Inflammatory macrophage (primary cell): ENCODE measurements at places on chromosomes 3 and 15.

DNA sequence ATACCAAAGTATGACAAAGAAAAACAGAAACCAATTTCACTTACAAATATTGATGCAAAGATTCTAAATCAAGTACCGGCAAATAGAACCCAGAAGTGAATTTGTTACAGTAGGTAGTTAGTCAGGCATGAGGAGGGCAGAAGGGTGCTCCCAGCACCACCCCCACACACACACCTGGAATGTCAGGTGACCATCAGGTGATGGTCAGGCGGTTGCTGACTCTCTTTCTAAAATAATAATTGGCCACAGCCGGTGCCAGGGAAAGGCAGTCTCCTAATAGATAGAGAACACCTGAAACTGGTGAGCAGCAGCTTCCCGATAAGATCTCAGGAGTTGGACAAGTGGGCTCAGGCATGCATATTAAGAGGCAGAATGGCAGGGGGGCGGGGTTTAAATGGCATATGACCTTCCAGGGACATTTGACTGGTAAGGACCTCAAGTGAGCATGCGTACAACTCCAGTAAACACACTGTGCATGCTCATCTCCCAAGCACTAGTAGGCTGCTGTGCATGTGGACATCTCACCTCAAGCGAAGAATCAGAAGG, 131.1 kb downstream of the ANO10 start:
- DNase-seq = no peak

GRCh38 chr3:30941342-30941741, 46.9 kb upstream of the GADL1 start:
- DNase-seq = no peak

- DNase-seq = no peak
These were observed 15.7 kb upstream of the RBP1 start for GRCh38 chr3:139555249-139555648.

DNA sequence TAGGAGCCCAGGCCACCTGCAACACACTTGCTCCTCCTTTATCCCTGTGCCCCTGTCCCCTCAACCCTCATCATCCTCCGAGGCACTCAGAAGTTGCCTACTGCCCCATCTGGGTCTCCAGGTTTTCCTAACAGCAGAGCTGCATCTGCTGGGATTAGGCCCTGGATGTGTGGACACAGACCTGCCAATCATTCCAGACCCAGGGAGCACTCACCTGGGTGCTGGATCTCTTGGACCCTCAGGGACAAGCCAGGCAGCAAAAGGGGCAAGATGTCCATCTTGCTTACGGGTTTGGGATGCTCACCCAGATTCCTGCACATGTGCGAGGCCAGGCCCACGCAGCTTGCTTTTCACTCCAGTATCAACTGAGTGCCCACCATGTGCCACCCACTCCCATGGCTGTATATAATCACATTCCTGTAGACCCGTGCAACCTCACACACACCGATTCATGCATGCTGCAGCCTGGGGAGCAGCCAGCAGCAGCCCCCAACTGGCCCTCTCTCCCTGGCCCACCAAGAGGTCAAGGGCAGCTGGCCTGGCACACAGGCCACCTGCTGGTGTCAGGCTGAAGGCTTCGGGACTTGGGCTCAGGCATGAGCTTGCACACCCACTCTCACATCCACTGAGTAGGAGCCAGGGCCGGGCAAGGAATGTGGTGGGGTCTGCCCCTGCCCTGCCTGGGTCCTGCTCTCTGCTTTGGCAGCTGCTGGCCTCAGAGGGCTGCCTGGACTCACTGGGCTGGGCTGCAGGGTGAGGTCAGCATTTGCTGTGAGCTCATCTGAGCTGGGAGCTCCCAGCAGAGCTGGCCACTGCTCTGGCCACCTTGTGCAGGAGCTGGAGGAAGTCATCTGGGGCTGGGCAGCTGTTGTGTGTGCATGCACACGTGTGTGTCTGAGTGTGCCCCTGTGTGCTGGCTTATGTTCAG, 14.9 kb downstream of the PRKCD start:
- DNase-seq = no peak

DNA sequence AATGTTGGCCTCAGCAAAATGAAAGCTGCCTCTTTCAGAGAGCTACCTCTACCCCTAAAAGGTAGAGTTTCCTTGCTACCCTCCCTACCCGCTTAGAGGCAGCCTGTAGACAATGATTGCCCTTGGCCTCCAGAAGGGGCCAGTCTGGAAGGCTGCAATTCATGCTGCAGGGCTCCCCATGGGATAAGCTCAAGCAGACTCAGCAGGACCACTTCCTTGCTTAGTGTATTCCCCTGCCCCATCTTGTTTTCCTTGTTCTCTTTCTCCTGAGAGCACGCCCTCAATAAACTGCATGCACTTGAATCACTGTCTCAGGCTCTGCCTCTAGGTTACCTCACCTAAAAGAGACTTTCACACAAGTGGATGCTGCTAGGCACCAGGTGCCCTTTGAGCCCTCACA, 134.0 kb upstream of the CTNNB1 start:
- DNase-seq = no peak

DNA sequence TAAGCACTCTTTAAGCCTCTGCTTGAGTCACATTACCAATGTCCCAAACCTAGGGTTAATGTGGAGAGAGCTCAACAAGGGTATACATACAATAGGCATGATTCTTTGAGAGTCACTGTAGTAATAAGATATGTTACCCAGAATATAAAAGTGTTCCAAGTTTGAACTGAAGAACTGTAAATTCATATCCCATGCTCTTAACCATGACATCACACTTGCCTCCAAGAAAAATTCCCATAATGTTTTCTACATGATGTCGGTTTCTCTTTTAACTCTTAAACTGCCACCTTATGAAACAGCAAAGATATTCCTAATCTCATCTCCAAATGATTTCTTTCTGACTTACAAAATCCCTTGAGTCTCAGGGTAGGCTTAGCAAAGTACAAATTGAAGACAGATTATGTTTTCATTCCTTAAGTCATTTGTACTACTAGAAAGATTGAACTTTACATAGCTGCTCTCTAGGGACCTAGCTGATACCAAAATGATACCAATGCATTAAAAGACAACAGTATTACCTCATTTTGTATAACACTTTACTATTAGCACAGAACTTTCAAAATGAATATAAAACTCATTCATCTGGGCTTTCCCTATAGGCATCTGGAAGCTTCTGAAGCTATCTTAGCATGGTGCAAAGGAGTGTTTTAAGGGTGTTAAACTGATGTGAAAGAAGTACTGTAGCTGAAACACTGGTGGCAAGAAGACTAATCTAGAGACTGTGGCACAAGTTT, 127.1 kb downstream of the KCNMB2 start:
- no peak for DNase-seq

DNA sequence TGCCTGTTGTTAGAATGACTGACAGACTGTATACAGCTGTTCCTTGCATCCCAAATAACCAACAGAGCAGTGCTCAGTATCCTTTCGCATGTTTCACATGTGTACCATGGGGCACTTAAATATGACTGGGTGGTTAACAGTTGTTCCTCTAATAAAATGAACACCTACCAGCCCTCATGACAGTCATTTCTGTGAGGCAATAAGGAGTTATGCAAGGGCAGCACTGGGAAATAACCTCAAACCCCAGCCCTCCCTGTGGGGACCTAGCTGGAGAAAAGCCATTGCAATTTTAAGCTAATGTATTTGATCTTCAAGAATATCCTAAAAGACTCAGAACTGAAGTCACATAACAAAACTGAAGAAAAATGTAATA, 7.3 kb downstream of the RFT1 start:
- peak; percentile 87 for DNase-seq

- peak; percentile 72 for DNase-seq
These were observed 1.5 kb downstream of the MSL2 start for GRCh38 chr3:136194409-136195257.

DNA sequence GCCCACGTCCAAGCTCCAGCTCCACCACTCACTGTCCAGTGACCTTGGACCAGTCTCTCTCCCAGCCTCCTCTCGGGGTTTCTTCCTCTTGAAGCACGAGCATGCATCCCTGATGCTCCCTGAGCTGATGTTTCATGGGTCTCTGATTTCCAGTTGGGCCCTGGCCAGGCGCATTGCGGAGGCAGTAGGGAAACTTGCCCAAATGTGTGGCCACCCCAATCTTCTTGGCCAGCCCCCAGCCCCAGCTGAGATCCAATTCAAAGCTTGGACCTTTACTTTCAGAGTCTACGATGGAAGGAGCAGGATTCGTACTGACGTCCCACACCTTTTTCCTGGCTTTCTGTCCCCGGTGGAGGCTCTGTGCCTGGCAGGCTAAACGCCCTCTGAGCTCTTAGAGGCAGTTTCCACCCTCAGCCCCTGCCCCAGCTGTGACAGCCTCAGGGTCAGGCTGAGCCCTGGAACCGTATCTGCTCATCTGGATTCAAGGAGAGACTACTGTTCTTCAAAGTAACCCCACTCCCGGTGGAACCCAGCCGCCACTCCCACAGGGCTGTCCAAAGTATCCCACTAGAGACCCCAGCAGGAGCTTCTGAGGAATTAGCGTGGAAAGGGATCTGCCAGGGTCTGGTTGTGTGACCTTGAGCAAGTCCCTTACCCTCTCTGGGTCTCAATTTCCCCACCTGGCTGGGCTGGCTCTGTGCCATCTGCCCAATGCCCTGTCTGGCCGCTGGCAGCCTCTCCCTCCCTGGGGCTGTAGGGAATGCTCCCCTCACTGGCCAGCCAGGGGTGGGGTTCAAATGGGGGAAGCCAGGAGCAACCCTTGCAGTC, 37.4 kb downstream of the CPN2 start:
- DNase-seq = no peak

GRCh38 chr15:85793641-85794597, 806 bp downstream of the KLHL25 start:
- no peak for DNase-seq

GRCh38 chr3:43087249-43087776, 18.6 kb downstream of the POMGNT2 start:
- no peak for DNase-seq

- DNase-seq = no peak
These were observed 102.0 kb downstream of the TBC1D5 start for GRCh38 chr3:17640466-17640865.

DNA sequence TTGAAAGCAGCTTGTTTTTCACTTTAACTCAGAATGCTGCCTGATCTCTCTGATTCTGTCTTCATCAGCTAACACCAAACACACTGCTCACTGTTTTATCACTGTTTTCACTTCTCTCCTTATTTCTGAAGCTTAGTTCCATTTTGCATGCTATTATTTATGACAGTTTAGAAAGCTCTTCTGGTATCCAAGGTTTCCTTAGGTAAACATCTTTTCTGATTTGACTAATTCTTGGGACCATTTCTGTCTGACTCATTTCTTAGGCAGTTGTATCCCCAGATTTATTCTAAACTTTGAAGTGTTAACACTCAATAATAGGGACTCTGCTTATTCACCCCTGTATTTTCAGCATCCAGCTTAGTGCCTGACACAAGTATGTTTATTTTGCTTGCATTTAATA, 167.7 kb downstream of the BCHE start:
- DNase-seq = no peak

- no peak for DNase-seq
These were observed 77.4 kb upstream of the ANKRD28 start for GRCh38 chr3:15875016-15875689.

DNA sequence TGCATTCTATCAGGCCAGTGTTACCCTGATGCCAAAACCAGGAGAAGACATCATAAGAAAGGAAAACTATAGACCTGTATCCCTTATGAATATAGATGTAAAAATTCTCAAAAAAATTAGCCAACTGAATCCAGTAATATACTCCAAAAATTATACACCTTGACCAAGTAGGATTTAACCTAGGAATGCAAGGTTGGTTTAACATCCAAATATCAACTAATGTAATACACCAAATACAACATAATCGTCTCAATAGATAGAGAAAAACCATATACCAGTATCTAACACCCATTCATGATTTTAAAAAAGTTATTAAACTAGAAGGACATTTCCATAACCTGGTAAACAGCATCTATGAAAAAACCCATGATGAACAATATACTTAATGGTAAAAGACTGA, 56.5 kb upstream of the SELENOK start:
- DNase-seq = no peak
